Activated CD4-positive, alpha-beta T cell treated with anti-CD3 and anti-CD28 coated beads, Interleukin-2, amount 10 ng/mL, durations not matched to agents 24 days and 14 days (primary cell): ENCODE measurements at places on chromosomes 16 and 17. TPM values are rescaled to one million over a fixed set of nuclear protein-coding genes. Genes with fewer than 3 reads are reported as not detected.

DNA sequence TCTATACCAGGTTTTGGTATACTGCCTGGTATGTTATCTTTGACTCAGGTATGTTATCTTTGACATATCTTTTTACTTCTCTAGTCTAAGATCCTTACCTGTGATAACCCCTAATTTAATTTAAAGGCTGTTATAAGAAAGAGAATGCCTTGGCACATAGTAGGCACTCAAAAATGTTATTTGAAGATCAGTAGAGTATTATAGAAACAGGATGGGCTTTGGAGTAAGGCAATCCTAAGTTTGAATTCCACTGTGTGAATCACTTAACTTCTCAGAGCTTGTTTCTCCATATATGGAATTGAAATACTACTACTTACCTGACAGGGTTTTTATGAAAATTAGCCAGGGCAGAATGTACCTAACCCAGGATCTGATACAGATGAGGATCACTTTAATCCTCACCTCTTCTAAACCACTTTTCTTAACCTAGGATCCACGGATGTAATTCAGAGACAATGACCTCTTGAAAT lies 1.2 kb downstream of the BRIP1 start:
- DNase-seq: no peak

DNA sequence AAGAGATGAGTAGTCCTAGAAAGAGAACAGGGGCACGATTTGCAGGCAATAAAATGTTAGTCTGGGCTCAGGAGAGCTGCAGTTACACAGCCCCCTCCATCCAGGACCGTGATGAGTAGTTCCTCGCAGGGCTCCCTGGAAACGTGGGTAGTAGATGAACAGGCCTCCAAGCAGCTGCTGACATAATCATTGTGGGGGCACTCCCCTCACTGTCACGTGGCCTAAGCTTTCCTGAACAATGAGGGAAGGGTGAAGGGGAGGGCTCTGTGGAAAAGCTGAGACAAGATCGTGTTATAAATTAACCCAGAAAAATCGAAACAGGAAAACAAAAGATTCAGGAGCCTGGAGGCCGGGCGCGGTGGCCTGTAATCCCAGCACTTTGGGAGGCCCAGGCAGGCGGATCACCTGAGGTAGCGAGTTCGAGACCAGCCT lies 1.3 kb upstream of the PER1 start:
- DNase-seq: peak; percentile 81

GRCh38 chr16:15803618-15804017 lies 53.2 kb downstream of the MYH11 start:
- no peak for DNase-seq

DNA sequence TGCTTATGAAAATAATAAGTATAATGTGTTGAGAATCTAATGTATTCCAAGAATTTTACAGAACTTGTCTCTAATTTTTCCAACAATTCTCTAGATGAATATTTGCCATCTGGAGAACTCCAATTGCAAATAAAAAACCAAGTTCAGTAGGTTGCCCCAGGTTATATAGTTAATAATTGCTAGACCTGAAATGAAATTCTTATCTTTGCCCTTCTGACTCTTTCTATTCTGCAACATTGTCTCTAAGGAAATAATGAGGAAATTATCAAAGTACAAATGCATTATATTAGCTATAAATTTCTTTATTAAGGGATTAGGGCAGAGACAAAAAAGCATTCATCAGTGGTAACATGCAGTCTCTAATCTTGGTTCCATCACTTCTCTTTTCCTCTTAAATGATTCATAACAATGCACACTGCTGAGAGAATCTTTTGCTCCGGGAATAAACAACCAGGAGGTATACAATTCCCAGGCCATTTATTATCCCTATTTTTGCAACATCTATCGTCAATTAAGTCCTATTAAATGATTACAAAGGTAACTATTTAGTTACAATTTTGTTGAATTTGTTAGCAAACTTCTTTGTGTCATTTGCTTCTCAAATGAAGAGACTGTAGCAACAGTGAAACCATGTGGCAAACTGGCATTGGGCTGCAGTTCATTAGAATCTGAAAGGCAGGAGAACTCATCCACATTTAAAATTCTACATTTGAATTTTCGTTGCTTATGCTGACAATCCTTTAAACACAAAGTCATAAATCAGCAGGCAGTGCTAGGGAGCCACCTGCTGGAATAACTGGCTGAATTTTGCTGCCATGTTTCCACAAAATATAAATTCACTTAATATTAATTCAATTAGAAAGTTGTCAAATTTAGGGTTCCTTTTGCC lies 349.6 kb downstream of the KIF2B start:
- no peak for DNase-seq

DNA sequence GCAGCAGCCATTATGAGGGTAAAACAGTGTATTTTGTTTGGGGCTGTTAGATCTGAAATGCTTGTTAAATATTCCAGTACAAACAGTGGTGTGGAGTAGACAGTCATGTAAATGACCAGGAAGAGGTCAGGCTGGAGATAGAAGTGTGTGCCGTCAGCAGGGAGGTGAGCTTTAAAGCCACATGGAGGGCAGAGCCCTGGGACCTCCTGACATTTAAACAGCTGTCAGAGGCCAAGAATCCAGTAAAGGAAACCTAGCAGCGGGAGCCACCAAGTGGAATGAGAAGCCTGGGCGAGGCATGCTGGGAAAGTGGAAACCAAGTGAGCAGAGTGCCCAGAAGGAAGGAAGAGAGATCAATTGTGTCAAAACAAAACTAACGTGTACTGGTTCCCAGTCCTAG lies 26.8 kb downstream of the C17orf67 start:
- no peak for DNase-seq

DNA sequence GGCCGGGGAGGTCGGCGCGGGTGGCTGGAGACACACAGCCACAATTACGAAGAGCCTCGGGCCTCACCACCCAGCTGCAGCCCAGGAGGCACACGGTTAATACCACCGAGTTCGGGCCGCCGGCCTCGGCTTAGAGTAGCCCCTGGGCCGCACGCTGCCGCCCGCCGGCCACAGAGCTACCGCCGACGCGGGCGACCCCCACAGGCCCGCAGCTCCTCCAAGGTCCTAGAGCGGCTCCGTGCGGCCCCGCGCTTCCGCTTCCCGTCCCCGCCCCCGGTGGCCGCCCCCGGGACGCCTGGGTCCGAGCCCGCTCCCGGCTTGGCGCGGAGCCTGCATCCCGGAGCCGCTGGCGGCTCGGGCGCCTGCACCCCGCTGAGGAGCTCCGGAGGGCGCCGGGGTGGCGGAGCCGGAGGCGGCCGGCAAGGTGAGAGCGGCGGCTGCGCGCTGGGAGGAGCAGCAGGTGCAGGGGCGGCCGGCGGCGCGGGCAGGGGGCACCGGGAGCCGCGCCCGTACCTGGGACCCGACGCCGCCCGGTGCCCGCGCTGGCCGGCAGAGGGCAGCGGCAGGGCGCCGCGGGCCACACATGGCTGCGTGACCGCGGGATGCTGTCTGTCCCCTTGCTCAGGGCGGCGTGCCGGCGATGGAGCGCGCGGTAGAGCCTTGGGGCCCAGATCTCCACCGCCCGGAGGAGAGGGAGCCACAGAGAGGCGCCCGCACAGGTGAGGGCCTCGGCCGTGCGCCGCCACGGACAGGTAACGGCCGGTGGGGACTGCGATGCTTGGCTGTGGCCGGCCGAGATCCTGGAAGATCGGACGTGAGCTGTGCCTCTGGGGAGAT lies at the start of gene ZNF48:
Gene ZNF48 (plus strand): TSS at position 266 of the 837 bp plus-strand sequence. CDS start 375 bp downstream, at position 641.
- DNase-seq: peak; percentile 90

DNA sequence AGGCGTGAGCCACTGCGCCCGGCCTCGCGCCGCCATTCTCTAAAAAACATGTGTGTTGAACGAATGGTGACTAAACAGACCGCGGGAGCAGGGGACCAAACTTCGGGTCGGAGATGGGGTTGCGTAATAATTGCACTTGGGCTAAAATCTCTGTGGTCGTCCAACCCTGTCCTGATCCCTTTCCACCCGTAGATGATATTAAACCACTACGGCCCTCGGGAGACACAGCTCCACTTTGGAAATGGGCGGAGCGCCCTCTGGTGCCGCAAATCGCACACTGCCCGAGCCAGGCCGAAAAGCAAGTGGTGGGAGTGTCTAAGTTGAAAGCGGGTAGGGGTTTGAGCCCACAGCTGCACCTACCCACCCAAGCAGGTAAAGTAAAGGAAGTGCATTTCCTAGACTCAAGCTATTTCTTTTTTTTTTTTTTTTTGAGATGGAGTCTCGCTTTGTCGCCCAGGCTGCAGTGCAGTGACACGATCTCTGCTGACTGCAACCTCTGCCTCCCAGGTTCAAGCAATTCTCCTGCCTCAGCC lies 17.0 kb downstream of the CAVIN1 start:
- peak; percentile 95 for DNase-seq

TMEM107 gene
- total RNA-seq: 20.9 and 21.4 TPM in 2 replicates
